CD4-positive, alpha-beta memory T cell (primary cell): ENCODE measurements at places on chromosomes 4 and X. TPM values are rescaled to one million over a fixed set of nuclear protein-coding genes. Genes with fewer than 3 reads are reported as not detected.

GRCh38 chrX:52933213-52933612, 25.1 kb downstream of the FAM156A start:
- H3K4me3 ChIP-seq, result no peak overlapping the region
- no peaks in the 10 kb centered on the region for H3K27me3 ChIP-seq
- no peaks in the 10 kb centered on the region for H3K36me3 ChIP-seq

GRCh38 chr4:57445686-57446085, 335.5 kb upstream of the IGFBP7 start:
- DNase-seq, result no peak
- no peaks in the 10 kb centered on the region for H3K4me1 ChIP-seq
- H3K36me3 ChIP-seq, result no peaks in the 10 kb centered on the region
- no peak overlapping the region for H3K27ac ChIP-seq
- H3K27me3 ChIP-seq, result no peaks in the 10 kb centered on the region

- H3K4me3 ChIP-seq, result no peak overlapping the region
- H3K4me1 ChIP-seq, result no peaks in the 10 kb centered on the region
- no peak for DNase-seq
- H3K36me3 ChIP-seq, result no peaks in the 10 kb centered on the region
- H3K27me3 ChIP-seq, result no peaks in the 10 kb centered on the region
- H3K27ac ChIP-seq, result no peak overlapping the region
These were observed 332.5 kb upstream of the TRAM1L1 start for GRCh38 chr4:117417856-117418255.

DNA sequence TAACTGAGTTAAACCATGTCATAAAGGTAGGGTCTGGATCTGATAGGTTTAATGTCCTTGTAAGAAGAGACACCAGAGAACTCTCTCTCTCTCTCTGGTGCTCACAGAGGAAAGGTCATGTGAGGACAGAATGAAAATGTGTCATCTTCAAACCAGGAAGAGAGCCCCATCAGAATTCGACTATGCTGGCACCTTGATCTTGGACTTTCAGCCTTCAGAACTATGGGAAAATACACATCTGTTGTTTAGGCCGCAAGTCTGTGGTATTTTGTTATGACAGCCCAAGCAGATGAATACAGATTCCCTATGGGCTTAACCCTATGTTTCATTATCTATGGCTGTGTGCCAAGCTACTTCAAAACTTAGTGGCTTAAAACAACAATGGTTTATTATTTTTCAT, 105.5 kb upstream of the DDIT4L start:
- no peak for DNase-seq
- no peaks in the 10 kb centered on the region for H3K27me3 ChIP-seq
- H3K27ac ChIP-seq, result no peak overlapping the region
- H3K36me3 ChIP-seq, result no peaks in the 10 kb centered on the region
- no peaks in the 10 kb centered on the region for H3K4me1 ChIP-seq

NAP1L5 gene
- total RNA-seq, result 1.2 TPM

DNA sequence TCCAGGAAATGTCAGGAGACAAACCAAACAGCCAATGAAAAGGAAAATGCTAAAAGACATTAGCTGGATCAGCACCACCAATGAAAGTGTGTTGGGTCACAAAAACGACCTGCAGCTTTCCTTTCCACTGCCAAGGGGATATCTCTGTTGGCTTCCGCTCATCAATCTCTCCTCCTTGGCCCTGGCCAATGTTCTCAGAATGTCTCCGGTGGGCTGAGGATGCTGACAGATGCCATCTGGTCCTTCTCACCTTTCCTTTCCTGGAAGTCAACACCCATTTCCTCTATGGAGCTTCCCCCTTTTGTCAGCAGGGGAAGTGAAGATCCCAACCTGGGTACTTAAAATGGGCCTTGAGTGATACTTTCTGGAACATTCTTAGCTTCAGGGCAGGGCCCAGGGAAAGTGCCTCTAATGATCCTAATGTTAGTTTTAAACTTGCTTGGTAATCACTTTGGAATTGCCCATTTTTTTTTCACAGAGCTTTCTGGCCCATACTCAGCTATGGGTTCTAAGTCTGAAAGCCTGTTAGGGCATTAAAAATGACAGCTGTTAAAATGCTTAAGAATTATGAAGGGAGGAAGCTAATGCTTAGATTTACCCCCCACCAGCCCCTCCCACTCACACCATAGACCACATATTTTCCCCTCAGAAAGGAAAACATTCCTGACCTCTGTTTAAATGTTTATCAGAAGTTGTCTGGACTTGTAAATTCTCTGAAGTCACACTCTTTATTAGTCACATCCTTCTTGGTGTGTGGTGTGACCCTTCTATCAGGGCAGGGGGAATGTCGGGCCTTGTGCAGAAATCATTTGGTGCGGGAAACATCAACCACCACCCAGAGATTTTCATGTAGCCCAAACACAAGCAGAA, 29.2 kb downstream of the IGFBP7 start:
- H3K27ac ChIP-seq, result no peak overlapping the region
- no peaks in the 10 kb centered on the region for H3K4me1 ChIP-seq
- no peaks in the 10 kb centered on the region for H3K36me3 ChIP-seq
- H3K4me3 ChIP-seq, result no peak overlapping the region

DNA sequence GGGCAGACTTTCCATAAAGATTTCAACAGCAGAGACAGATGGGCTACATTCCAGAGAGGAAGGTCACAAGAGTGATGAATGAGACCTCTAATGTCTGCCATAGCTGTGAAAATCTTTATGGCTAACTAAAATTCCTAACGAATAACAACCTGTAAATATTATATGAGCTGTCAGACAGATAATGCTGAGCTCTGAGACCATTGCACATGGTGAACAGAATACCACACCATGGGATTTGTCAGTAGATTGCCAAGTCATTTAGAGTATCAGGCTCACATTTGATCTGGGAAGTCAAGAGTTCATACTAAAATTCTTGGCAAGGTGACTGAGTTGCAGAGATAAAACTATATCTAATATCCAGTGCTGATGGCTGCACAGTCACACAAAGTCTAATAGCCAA, 259.2 kb upstream of the FTHL17 start:
- no peak for DNase-seq
- H3K4me1 ChIP-seq, result no peaks in the 10 kb centered on the region
- H3K4me3 ChIP-seq, result no peak overlapping the region
- H3K27me3 ChIP-seq, result no peaks in the 10 kb centered on the region
- no peak overlapping the region for H3K27ac ChIP-seq
- no peaks in the 10 kb centered on the region for H3K36me3 ChIP-seq

SPON2 gene
- total RNA-seq, result 7.2 TPM
